ENCODE measurements at places on chromosomes 11 and 22.
A peak's percentile ranks its signal among the peaks of the same experiment; 100 is the strongest.

DNA sequence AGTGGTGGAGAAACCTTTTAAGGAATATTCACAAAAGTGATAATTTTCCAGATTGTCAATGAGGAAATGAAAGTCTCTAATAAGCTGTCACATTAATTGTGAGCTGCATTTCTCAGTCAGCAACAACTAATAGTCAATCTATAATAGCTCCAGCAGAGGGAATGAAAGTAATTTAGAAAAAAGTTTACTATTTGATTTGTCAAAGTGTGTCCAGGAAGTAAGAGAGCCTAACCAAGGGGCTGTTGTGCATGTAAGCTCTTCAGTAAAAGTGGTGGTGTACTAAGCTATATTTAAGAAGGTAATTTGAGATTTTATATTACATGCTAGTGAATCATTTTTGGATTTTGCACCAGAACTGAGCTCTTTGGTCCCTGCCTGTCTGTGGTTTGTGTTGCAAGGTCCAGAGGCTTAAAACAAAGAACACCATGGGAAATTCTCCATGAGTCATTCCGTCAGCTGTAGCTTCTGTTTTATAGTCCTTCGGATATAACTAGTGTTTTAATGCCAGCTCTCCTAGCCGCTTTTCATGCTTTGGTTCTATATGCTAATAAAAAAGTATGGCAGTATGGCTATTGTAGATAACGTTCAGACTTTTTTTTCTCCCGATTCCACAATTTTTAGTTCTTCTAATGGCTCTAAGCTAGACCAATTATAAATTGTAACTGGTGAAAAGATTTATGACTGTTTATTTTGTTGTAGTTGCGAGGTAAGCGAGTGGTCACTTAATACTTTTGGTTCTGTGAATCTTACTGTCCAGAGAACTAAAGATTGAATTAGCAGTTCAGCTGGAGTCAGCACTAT lies 64.6 kb downstream of the ARHGEF12 start:
- no peak for DNase-seq

GRCh38 chr11:88103337-88104206 lies 71.7 kb downstream of the RAB38 start:
- DNase-seq = peak; percentile 0

- no peak for DNase-seq
Observed at GRCh38 chr11:85806876-85807275, 4.1 kb downstream of the SYTL2 start.

- no peak for DNase-seq
Observed at GRCh38 chr11:15579287-15580001, 464.7 kb downstream of the INSC start.

- no peak for DNase-seq
Observed at GRCh38 chr11:64337538-64338249, 2.3 kb upstream of the CCDC88B start.

DNA sequence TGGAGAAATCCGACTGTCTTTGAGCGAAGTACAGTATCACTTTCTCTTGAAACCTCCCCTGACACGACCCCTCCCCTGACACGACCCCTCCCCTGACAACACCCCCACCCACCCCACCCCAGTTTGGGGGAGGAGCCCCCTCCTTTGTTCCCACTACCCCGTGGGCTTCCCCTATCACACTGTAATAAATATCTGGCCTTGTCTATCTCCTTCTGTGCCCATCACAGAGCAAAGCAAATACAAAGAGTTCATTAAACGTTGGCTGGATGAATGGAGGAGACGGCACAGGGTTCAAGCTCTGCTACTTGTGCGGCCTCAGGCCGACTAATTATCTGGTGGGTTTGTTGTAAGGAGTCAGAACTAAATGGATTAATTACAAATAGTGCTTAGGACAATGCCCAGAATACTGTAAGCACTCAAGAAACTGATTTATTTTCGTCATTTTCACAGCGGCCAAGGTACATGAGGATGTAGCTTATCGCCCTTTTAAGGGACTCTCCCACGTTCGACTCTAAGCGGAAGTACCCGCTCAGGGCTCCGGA lies 628 bp upstream of the GGA1 start:
- DNase-seq = no peak

DNA sequence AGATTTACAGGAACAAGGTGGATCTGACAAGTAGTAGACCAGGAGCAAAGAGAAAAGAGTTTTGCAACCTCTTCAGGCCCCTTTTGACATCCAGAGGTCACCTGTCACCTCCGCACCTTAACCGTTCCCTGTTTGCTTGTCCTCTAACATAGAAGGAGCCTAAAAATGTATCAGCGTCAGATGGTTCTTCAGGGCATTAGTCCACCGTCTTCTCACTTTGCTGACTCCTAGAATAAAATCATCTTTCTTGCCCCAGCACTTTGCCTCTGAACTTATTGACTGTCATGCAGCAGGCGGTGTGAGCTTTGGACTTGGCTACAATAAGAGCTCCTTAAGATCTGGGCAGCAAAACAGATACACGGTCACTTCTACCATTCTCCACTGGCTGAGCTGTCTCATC lies 339.7 kb upstream of the B3GAT1 start:
- no peak for DNase-seq

DNA sequence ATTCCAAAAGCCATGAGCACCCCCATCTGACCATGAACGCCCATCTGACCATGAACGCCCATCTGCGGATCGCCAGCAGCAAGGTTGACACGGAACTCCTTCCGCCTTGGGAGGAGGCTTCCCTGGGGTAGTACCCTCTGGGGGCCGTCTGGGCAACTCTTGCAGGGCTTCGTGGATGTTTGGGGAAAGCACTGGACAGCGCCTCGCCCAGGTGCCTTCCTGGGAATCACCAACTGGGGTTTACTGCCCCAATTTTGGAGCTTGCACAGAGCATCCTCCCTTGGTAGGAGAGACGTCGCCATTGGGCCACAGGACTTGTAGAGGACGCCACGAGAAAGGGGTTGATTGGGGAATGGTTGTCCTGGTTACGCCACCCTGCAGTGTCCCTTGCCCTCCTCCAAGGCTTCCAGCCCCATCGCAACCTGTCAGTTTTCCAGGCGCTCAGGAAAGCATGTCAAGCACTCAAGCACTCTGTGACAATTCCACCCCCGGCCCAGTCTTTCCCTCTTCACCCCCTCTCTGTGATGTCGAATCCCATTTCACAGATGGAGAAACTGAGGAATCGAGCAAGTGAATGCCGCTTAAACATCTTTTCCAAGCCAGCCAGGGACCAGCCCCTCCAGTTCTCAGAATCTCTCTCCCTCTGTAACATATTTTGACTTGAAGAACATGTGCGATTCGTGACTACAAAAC lies 914 bp upstream of the PRDM11 start:
- DNase-seq = no peak

GRCh38 chr11:86558207-86558606 lies 114.2 kb downstream of the ME3 start:
- DNase-seq = no peak

GRCh38 chr11:126438272-126438671 lies 82.8 kb downstream of the ST3GAL4 start:
- no peak for DNase-seq

DNA sequence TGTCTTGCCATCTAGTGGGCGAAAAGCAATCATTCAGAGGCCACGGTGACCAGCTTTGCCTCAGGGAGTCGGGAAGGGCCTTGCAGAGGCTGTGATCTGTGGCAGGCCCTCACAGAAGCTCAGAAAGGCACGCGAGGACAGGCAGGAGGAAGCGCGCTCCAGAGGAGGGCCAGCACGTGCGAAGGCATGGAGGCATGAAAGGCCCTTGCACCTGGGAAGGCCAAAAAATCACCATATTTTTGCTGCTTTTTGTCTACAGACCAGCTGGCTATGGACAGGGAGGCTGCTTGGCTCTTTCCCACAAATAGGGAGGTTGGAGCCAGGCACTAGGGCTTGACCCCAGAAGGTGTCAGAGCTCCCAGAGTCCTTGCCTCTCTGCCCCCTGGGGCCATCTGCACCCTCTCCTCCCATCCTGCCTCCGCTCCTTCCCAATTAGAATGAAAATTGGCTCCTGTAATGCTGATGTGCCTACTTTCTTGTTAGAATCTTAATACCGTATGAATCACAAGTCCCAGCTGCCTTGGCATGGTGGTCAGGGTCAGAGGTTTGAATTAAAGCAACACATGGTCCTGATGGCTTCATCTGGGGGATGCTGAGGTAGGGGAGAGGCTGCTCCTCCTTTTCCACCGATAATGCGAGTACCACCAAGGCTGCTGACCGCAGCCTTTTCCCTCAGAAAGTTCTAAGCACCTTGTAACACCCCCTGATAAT lies 69.1 kb downstream of the FEZ1 start:
- DNase-seq = no peak

DNA sequence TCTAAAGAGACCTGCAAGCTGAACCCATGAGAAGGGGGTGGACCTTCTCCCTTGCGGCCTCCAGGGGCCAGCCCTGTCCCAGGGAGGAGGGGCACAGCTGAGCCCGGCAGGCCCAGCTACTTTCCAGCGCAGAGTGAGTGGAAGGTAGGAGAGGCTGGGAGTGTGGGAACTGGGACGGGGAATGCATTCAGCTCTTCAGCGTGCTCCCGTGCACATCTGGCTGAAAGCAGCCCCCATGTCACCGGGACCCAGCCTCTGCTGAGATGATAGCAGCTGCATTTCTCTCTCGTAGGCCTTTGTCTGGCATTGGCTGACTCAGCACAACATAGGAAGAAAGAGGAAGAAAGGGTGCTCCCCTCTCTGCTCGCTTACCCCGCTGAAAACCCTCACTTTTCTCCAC lies 951.5 kb downstream of the TBC1D22A start:
- DNase-seq = no peak

GRCh38 chr22:38953577-38954413 lies 3.6 kb upstream of the APOBEC3A start:
- DNase-seq = peak; percentile 55

GRCh38 chr11:11978792-11979487 lies 29.5 kb downstream of the DKK3 start:
- no peak for DNase-seq

- no peak for DNase-seq
Observed at GRCh38 chr11:72574548-72575460, 99.4 kb downstream of the PDE2A start.

GRCh38 chr22:19056951-19057401 lies 65.2 kb downstream of the DGCR2 start:
- DNase-seq = no peak

DNA sequence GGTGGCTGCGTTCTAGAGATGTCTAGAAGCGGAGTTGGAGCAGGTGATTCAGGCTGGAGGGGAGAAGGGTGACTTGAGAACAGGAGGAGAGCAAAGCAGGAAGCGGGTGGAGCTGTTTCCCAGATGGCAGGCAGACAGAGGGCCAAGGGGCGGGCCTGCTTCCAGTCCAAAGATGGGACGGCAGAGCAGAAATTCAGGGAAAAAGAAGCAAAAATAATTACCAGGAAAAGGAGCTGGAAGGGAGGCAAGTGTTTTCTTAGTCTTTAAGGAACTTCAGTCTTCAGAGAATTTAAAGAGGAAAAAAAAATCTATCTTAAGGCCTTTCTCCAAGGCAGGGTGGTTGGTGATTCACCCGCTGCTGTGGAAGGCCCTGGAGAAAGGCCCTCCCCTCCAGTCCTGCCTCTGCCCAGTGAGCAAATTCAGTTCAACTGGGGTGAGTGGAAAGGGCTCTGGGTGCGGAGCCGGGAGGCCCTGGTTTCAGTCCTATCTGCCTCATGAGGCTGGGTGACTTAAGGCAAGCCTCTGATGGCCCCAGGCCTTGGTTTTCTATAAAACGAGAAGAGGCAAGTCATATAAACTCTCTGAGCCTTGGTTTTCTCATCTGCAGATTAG lies 4.5 kb upstream of the CREB3L1 start:
- DNase-seq = no peak

- no peak for DNase-seq
Observed at GRCh38 chr22:39132871-39133524, 19.5 kb downstream of the CBX7 start.

DNA sequence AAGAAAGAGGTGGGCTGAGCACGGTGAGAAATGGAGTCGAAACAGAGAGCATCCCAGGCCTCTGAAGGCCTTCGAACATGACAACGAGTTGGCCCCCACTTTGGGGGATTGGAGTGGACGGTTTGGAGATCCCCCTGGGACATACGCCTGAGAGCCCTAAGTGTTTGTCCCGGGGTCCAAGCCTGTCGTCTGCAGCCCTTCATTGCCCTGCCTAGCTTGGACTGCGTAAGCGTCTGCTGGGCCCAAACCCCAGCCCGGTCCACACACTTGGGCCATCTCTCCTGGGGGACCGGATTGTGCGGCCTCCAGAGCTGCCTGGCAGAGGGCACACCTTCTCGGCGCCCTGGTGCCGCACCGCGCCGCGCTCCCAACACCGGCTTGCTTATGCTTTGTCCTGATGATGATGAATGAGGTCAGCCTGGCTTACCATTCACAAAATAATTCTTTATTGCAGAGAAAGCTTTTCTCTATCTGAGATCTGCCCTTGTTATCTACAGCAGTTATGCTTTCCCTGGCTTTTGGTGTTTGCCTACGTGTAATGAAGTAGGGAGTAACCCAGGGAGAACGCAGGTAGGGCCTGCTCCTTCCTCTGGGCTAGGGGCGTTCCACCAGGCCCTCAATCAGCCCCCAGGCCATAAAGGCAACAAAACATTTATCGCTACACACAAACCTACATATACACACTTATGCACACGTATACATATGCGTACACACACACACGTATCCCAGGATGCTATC lies 85.9 kb upstream of the PPARA start:
- DNase-seq = no peak

DNA sequence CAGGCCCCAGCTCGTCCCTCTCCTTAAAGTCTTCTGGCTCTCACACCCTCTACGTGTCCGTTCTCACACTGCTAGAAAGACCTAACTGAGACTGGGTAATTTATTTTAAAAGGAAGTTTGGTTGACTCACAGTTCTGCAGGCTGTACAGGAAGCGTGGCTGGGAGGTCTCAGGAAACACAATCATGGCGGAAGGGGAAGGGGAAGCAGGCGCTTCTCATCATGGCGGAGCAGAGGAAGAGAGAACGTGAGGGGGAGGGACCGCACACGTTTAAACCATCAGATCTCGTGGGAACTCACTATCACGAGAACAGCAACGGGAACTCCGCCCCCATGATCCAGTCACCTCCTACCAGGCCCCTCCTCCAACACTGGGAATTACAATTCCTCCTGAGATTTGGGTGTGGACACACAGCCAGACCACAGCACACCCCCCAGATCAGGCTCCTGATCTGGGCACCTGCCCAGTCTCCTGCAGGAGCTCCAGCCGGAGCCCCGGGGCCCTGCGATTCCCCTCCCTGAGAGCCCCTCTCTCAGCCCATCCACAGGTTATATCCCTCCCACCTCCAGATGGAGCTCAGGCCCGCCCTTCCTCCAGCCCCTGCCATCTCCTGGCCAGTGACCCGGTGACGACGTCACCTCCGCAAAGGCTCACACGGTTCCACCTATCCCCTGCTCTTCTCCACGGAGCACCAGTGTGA lies 170.2 kb downstream of the BRD1 start:
- DNase-seq = peak; percentile 70

DNA sequence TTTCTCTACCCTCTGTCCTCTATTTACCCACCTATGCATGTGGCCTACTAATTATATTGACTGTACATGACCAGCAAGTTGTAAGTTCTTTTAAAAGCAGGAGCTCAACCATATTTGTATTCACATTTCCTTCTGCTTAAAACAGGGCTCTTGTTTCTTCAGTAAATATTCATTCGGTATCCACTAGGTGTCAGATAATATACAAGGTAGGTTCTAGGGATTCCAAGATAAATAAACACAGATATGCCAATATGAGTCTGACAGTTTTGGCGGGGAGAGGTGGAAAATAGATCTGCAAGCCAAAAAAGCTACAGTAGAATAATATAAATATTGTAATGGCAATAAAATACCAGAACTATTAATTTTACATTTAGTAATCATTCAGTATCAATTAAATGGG lies 15.3 kb upstream of the RAB30 start:
- no peak for DNase-seq

GRCh38 chr11:73218830-73219215 lies 742 bp downstream of the P2RY2 start:
- no peak for DNase-seq

Measured in stimulated activated CD4-positive, alpha-beta T cell treated with anti-CD3 and anti-CD28 coated beads, Interleukin-12 subunit alpha, Interleukin-12 subunit beta, amount 100 ng/mL, for 4 hours (primary cell).